ENCODE measurements at places on chromosomes 6 and 20. TPM values are rescaled to one million over a fixed set of nuclear protein-coding genes. Genes with fewer than 3 reads are reported as not detected.

DNA sequence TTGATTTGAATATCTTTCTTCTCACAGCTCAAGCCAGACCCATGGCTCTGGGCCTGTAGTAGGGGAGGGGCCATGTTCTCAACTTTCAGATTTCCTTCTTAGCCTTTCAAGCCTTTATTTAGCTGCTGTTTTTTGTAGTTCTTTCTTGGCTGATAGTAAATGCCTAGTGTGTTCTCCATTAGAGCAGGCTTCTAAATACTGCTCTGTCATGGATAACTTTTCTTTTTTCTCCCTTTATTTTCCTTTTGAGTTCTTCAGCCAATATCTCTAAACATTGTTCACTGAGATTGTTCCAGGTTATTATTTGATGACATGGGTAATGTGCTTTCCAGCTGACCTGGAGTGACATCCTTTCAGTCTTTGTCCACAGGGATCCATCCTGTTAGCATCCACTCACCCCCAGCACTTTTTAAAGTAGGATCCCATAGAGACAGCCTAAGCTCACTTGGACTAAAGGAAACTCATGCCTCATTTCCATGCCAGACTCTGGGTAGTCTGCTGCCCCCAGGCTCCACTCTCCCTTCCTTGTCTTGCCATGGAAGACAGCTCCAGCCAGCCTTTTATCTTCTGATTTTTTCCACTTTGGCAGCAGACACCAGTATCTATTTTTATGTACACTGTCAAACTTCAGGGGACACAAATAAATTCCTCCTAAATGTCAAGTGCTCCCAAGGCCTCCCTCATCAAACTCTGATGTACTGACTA lies 645.6 kb downstream of the RNF144B start:
- DNase-seq: no peak

Gene IL20RA
- total RNA-seq: not detected

GRCh38 chr6:80234401-80234800 lies 127.9 kb downstream of the BCKDHB start:
- no peak for DNase-seq

Gene LGSN
- total RNA-seq: not detected

DNA sequence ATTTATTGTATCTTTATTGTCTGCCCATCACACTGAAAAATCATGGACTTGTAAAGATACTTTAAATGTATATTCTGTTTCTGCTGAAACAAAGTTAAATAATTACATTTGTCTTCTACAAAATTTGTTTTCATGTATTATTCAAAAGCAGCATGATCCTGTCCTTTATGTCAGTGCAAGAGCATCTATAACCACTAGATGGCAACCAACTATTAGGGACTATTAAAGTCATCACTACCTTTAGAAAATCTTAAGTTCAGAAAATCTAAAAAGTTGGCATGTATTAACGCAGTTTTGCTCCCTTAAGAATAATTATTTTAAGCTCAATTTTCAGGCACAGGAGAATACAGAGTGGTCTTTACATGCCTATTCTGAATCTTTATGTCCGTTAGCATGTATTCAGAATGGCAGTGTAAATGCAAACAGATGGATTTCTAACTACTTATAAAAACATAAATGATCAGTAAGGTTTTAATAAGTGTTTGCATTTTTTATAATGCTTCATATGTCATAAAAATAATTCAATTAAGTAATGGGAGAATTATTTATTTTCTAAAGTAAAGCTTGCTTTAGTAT lies 17.8 kb downstream of the TMEM30A start:
- peak; percentile 82 for DNase-seq

DNA sequence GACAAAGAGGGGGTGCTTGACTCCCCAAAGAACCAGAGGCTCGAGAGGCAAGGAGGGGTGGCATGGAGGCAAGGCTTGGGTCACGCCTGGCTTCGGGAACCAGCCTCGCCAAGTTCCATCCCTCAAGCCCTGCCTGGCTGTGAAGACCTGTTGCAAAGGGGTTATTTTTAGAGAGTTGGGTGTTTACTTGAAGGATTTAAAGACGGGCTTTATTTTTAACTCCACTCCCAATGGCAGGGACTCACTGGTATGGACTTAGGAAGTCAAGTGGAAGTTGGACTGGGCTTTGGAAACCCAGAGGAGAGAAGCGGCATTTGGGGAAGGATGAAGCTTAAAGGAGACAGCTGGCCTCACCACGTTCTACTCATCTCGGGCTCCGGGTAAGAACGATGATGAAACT lies 43.1 kb downstream of the JPH2 start:
- no peak for DNase-seq
